Lung (tissue), 17 donors: ENCODE measurements at places on chromosomes 11 and 22. TPM values are rescaled to one million over a fixed set of nuclear protein-coding genes. Genes with fewer than 3 reads are reported as not detected.

DNA sequence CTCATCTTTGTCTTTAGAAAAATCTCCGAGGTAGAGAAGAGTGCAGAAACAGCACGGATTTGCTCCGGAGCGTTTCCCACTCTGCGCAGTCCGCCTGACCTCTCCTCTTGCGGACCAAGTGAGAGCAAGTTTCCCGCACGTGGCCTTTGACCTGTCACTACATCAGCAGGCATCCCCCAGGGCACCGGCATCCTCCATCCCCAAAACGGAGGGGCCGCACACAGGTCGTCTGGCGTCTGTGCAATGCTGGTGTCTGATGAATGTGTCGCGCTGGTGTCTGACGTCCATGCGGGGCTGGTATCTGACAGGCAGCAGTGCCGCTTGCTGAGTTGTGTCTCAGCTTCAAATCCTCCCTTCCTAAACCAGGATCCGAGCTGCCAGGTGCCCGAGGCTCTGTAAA lies 739 bp upstream of the MRGPRE start:
- no peaks in the 10 kb centered on the region for H3K36me3 ChIP-seq
- no peak overlapping the region for H3K27ac ChIP-seq
- no peak overlapping the region for H3K4me3 ChIP-seq
- H3K27me3 ChIP-seq = peaks cover 4% of the 10 kb centered on the region
- H3K4me1 ChIP-seq = no peaks in the 10 kb centered on the region

DNA sequence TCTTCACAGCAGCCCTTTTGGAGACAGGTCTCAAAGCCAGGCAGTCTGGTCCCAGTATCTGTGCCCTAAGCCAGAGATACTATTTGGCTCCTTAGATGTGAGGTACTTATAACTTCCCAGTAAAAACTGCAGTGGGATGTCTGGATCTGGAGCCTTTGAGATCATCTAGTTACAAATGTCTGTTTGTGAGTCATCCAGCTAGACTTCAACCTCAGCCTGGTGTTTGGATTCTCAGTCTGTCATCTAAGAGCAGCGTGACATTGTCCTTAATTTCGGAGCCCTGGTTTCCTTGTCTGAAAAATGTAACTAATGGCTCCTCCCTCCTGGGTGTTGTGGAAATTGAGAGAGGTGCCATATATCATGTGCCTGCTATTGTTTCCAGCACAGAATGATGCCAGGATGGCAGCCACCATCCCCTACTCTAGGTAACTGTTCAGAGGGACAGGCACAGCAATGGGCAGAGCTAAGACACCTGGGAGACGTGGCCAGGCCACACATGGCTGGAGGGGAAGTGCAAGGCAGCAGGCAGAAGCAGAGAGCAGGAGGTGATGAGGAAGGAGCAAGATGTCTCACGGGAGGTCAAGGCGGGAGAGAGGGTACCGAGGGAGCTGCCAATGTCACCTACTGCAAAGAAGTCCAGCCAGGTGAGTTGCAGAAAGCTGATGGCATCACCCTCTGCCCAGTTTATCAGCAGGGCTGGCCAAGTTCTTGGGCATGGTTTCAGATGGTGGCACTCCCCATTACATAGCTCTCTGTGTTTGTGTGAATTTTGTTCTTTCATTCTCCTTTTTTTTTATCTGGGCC lies 20.6 kb upstream of the ST3GAL4 start:
- DNase-seq = no peak
- no peak overlapping the region for H3K4me3 ChIP-seq
- H3K4me1 ChIP-seq = no peaks in the 10 kb centered on the region
- peaks cover 13% of the 10 kb centered on the region for H3K36me3 ChIP-seq
- no peak overlapping the region for H3K27ac ChIP-seq

GRCh38 chr11:127000291-127000968 lies at the start of gene KIRREL3:
Gene KIRREL3 (minus strand): TSS chr11:127000770.
- H3K27ac ChIP-seq = no peak within 1 kb of the TSS
- H3K36me3 ChIP-seq = no peaks in the 10 kb centered on the region
- H3K4me1 ChIP-seq = no peaks in the 10 kb centered on the region
- peaks cover 82% of the 10 kb centered on the region for H3K27me3 ChIP-seq
- peak within 1 kb of the TSS; percentile 1 for H3K4me3 ChIP-seq

Gene MB
- total RNA-seq = 1.5 TPM

DNA sequence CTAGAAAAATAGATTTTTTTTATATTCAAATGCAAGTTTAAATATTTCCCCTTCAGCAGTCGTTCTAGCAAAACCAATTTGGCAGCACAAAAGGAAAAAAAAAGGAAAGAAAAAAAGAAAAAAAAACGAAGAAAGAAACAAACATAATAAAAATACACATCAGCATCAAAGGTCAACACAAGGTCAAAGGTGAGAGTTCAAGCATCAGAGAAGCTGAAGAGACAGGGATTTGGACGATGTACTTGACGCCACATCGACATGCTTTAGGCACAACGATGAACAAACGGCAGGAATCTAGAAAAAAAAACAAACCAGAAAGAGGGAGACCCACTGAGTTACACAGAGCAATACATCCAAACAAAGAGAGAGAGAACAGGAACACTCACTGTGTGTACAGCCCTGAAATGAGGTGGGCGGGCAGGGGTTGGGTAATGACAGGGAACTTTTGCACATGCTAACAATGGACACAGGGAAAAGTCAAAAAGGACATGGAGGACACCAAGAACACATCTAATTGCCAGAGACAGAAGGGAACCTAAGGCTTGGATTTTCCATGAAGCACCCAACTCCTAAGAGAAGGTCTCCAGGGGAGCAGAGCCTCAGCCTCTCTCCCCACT lies 19.8 kb upstream of the RAPSN start:
- H3K27me3 ChIP-seq = no peaks in the 10 kb centered on the region
- peak; percentile 36 for DNase-seq
